ENCODE measurements at places on chromosomes 3 and 15. TPM values are rescaled to one million over a fixed set of nuclear protein-coding genes. Genes with fewer than 3 reads are reported as not detected.

DNA sequence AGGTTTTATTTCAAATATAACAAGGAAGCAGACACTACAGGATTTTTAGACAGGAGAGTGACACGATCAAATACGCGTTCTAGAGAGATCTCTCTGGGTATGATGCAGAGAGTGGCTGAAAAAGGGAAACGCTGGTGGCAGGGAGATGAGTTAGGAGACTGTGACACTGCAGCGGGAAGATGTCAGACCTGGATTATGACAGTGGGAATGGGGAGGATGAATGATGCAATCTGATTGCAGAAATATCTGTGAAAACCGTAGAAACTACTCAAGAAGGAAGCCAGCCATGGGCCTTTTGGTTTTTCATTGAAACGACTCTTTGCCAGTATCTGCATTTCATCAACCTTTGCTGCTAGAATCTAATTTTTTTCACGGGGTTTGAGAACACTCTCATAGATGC is 157.9 kb downstream of the FAM43A start:
- DNase-seq = no peak

GRCh38 chr15:70297465-70298058 is 199.8 kb upstream of the TLE3 start:
- no peak for DNase-seq

CALML4 gene
- 7.4 TPM for total RNA-seq

DNA sequence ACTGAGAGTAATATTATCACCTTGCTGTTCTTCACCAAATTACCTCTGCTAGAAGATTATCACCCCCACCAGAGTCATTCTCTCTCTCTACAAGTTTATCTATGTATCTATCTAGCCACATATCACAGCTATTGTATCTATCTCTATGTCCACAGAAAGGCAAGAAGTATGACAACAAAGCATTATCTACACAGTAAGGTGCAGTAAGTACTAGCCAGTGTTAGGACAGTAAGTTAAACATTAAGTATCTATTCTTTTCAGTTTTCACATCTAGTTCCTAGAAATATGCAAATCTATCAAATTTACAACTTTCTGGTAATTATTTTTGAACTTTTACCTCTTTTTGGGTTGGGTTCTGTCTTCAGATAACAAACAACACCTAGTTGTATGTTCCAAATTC is 26.5 kb upstream of the XXYLT1 start:
- DNase-seq = no peak

DNA sequence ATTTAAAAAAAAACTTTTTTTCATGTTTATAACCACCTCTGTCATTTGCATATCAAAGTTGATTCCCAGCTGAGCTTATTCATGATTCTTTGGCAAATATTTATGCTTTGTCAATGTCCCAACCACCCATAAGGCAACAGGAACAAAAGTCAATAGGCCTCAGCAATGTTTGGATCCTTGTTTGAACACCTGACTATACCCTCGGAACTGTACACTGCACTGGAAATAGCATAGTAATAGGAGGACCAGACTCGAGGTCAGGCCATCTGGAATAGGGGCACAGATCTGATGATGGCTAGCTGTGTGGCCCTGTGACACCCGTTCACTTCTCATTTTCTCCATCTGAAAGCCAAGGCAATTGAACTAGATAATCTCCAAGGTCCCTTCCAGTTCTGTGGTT is 301.7 kb upstream of the ATP11B start:
- no peak for DNase-seq

SPATA12 gene
- total RNA-seq = not detected

DNA sequence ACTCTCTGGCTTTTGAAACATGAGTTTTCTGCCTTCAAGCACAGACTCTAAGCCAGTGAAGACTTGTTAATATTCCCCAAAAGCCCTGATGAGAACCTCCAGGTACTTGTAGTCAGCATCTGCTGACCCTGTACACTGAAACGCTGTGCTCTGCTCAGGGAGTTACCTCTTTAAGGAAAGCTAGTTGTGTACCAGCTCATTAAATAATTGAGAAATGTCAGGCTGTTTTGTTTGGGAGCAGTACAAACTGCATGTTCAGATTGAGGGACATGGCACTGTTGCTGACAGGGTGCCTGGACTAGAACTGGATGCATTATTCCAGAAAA is 21.7 kb downstream of the UPK1B start:
- no peak for DNase-seq

DNA sequence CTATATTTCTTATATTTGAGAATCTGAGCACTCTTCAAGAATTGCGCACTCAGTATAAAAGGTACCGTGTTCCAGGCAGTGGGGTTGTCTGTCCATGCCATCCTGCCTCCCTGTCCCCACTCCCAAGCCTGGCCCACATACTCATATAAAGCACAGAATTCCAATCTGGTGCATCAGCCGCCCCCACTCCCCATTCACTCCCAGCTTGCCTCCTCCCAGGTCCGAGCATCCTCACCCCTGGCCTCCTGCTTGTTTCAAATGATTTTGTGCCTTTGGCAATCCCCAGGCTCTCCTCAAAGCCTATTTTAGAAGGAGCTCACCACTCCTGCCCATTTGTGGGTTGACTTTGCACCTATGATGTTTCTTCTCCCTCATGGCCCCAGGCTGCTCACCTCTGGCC is 22.2 kb upstream of the IGF1R start:
- peak; percentile 54 for DNase-seq

DNA sequence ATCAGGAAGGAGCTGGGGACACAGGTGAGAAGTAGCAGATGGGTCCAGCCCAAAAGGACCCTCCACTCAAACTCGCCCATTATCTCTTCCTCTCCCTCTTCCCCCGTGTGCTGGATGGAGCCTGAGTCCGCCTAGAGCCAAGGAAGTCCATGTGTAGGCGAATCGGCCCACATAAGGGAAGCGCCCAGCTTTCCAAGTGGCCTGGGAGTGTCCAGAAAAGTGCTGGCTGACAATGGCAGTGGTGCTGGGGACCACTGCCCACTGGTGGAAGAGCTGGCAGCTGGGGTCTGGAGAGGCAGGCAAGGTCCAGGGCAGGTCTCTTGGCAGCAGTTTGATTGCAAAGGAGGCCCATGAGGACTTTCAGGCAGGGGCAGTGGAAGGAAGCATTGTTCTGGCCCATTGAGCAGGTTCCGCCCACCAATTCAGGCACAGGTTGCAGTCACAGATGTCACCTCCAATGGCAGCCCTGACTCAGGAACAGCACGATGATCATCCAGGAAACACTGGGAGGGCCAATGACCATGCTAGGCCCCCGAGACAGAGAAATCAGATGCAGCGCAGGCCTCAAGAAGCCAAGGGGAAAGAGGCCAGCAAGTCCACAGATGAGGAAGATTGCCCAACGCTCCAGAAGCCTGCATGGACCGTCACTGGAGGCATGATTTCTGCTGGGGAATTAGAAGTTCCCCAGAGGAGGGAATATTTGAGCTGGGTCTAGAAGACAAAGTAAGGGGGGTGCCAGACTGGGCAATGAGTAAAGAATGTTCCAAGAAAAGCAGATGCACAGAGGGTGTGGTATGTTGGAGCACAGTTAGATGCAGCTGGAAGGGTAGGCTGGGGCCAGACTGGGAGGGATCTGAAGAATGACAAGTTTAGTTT is 3.0 kb downstream of the MFGE8 start:
- peak; percentile 16 for DNase-seq

SKIL gene
- total RNA-seq = 165 TPM

- DNase-seq = no peak
Measured at GRCh38 chr15:42784705-42785104, 47.8 kb upstream of the CDAN1 start.

DVL3 gene
- total RNA-seq = 44.4 TPM
